NCI-H524 (cell line): ENCODE measurements at places on chromosomes 11 and 22.
A peak's percentile ranks its signal among the peaks of the same experiment; 100 is the strongest.

- peak; percentile 75 for DNase-seq
These were observed 3.6 kb downstream of the MYBPC3 start for GRCh38 chr11:47348859-47349258.

DNA sequence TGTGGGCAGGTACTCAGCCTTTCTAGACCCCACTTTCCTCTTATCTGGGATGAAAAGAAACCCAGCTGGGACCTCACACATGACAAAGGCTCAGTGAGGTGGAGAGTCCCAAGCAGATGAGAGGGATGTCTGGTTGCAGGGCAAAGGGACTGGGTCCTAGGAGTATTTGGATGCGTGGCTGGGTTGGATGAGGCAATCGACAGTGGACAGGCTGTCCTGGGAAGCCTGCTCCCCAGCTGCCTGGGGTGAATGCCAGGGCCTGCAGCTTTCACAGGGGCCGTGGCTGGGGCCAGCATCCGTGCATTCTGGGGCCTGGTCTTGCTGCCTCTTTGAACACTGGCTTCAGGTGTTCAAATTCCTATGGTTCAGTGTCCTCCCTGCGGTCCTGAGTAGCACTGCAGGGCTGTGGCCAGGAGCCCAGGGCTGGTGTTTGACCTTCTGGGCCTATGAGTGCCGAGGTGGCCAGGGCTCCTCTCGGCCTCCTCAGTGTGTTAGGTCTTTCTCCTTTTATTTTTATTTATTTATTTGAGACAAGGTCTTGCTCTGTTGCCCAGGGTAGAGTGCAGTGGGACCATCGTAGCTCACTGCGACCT, 65.3 kb downstream of the MCM5 start:
- no peak for DNase-seq

- DNase-seq: no peak
These were observed 736.2 kb downstream of the BRD1 start for GRCh38 chr22:49091451-49091850.

- DNase-seq: peak; percentile 73
These were observed 2.9 kb downstream of the RPL3 start for GRCh38 chr22:39316440-39317083.

DNA sequence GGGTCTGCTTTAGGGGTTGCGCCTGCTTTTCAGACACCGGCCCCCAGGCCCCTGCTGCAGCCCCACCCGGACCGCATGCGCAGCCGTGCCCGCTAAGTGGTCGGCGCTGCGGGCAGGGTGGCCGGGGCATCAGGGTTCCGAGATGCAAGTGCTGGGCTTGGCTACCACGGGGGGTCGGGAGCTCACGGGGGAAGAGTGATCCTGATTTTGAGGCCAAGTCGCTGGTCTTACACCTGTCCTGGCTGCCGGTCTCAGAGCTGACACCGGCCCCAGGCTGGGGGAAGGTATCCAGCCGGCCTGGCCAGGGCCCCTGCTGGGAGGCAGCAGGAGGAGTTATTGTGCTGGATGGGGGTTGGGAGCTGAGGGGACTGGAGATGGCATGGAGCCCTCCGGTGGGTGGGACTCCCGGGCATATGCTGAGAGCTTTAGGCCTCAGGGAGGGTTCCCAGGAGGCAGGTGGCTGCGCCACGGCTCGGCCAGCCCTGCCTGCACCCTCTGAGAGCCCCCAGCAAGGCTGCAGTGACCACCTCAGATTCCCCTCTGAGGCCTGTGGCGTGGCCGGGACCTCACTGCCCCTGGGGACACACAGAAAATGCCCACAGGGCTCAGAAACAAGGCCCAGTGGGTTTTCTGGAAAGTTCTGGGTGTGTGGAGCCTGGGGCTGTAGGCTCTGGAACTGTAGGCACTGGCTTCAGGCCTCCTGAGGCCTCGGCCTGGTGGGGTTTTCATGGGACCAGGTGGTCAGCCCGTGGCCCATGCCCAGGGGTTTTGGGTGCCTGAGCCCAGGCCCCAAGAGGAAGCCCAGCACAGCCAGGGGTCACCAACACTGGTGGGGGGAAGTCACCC, 4.4 kb upstream of the MUC5AC start:
- no peak for DNase-seq

DNA sequence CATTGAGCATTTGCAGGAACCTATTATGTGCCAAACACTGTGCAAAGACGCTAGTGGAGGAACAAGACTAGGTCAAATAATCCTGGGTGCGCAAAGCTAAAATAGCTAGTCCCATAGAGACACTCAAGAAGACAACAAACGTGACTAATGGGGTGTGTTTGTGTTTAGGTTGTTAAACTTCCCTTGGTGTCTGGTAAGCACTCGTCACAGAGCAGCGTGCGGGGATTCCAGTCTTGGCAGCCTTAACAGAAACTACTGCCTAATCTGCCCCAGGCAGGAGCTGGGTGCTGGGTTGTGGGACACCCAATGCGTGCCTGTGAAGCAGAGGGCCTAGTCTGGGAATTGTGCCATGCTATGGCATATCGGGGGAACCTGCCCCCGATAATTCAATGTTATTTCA, 10.8 kb upstream of the CALCB start:
- DNase-seq: no peak

DNA sequence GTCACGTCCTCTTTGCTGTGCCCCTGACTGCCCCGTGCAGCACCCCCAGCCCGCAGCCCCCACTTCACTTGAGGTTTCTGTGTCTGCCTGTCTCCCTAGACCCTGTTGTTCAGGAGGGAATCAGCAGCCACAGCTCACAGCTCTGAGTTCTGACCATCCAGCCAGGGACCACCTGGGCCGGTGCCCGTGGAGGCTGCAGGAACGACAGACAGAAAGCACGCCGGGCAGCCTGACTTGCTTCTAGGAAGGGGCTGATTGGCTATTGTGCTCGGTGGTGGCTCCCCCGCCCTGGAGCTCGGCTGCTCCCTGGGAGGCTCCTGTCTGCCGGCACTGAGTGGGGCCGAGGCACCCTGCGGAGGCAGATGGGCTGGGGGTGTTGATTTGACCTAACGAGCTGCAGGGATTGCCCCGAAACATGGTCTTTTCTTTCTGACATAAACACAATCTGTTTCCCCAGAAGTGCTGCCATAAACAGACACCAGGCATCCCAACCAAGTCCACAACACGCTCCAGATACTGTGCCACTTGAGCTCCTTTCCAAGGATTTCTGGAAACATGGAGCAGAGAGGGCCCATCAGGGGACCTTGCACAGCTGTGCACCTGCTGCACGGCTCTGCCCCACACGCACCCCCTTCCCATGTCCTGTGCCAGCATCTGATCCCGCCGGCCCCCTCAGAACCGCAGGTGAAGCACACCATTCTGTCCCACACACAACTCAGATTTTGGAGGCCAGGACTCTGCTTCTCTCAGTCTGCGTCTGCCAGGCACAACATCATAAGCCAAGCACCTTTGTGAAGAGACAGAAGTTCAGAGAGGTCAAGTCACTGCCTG, 855.9 kb downstream of the TBC1D22A start:
- DNase-seq: peak; percentile 96

DNA sequence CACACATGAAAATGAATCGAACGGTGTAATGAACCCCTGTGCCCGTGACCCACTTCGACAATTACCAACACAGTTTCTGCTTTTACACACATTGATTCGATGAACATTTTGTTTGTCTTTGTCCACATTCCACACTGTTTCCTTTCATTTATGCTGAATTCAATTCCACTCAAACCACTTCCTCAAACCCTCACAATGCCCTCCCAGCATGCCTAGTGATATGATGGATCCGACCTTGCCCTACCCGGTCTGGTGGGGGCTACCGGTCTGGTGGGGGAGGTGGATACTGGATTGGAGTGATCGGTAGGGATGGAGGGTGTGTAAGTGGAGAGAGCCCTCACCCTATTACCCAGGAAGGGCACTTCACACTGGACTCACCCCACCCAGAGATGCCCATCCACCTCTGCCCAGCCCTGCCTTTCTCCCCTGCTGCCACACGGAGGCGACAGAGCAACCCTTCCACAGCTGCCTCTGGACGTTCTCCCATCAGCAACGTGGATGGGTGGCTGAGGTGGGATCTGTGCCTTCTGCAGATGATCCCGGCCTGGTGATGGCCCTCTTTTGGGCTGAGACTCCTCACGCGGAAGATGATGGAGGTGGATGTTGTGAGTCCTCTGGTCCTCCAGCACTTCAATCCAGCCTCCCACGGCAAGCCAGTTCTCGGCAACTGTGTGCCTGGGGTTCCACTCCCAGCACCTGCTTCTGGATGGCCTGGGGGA, 33.0 kb upstream of the P2RY2 start:
- no peak for DNase-seq

DNA sequence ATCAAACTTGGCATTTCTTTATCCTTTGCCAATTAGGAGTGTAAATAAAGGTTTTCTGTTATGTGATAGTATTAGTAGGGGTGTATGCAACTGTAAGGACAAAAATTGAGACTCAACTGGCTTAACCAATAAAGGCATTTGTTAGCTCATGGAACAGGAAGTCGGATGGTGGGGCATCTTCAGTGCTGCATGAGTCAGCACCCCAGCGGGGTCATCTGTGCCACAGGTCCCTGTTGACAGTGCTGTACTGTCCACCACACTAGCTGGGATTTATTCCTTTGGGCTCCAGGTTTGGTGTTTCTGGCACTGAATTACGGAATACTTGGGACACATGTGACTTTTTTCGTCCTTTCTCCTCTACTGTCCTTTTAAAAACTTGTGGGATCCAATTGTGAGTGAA, 86.0 kb downstream of the PPP6R3 start:
- DNase-seq: no peak

GRCh38 chr11:75223954-75224643, 16.5 kb upstream of the TPBGL start:
- DNase-seq: no peak

DNA sequence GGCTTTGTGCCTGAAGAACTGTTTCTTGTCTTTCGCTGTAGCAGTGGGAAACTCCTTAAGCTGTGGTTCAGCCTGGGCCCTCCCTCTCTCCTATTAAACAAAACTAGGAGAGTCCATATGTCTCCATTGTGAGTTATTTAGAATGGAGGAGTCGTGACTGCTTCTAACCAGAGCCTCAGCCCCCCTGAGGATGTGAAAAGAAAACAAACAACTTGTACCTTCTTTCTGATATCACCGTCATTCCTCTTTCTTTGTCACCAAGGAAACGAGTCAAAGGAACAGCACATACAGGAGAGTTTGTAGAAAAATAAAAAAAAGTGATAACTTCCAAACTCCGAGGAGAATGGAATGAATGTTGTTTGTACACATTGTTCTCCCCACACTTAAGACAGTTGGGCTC, 11.6 kb upstream of the EXT2 start:
- no peak for DNase-seq

DNA sequence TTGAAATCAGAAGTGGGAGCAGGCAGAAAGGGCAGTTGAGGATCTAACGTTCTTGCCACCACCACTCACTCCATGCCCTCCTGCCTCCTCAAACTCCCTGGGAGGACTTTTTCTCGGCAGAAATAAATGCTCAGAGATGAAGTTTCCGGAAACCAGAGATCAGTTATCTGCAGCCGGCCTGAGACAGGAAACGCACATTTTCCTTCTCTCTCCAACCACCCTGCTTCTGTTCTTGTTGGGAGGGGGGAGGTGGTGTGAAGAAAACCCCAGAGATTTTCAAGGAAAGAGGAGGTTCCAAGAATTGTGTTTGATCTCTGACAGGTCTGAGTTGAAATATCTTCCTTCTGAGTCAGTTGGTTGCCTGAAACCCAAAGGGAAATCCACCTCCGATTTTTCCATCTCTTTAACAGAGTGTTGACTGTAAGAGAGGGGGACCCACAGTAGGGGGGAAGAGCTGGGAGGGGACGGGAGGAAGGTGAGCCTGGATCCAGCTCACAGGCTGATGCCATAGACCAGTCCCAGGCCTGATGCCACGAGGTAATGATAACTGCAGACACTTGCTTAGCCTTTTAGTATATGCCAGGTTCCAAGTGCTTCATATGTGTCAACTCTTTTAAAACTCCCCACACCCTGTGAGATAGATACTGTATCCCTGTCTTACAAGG, 100.8 kb downstream of the TRAF6 start:
- DNase-seq: no peak
